ENCODE measurements at places on chromosomes 12 and 14.

- peak; percentile 81 for DNase-seq
Observed at GRCh38 chr14:55373784-55374705, 37.6 kb downstream of the ATG14 start.

GRCh38 chr14:35384455-35385041, 20.0 kb downstream of the NFKBIA start:
- DNase-seq, result no peak

DNA sequence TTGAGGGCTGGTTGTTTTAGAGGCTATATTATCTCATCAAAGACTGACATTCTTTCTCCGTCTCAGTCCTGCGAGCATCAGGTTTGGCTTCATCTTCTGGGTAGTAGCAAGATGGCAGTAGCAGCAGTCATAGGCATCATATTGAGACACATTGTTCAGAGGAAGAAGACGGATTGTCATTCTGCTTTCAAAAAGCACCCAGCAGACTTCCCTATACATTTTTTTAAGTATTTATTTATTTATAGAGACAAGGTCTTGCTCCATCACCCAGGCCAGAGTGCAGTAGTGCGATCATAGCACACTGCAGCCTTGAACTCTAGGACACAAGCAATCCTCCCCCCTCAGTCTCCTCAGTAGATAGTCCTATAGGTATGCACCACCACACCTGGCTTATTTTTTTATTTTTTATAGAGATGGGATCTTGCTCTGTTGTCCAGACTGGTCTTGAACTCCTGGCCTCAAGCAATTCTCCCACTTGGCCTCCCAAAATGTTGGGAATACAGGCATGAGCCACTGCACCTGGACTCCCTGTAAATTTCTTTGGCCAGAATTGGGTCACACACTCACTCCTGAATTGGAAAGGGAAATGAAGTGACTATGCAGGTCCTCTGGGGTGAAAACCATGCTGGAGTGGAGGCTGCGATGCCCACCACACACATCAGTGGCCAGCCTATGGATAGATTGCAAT, 125.4 kb downstream of the SLC38A6 start:
- no peak for DNase-seq

- DNase-seq, result no peak
Observed at GRCh38 chr14:21043974-21044618, 1.9 kb downstream of the RNASE7 start.

- DNase-seq, result no peak
Observed at GRCh38 chr12:102806110-102806509, 110.9 kb downstream of the PAH start.

- no peak for DNase-seq
Observed at GRCh38 chr12:95762123-95762785, 28.3 kb downstream of the NTN4 start.

DNA sequence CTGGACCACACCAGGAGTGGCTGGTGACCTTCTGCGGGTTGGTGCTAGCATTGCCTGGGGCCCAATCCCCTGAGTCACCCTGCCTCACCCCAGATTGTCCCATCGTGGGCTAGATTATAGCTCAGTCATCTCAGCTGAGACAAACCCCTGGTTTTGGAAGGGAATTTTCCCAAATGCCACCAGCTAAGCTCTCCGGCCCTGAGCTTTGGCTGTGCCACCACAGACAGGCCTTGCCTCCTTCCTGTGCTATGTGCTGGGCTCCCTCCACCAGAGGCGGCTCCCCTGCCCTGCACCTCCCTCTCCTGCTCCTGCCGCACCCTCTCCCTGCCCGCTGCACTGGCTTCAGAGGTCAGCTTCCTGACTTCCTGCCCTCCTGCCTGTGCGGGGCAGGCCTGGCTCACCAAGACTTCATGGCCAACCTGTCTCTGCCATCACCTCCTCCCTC, 196.3 kb downstream of the TSPAN9 start:
- DNase-seq, result no peak

DNA sequence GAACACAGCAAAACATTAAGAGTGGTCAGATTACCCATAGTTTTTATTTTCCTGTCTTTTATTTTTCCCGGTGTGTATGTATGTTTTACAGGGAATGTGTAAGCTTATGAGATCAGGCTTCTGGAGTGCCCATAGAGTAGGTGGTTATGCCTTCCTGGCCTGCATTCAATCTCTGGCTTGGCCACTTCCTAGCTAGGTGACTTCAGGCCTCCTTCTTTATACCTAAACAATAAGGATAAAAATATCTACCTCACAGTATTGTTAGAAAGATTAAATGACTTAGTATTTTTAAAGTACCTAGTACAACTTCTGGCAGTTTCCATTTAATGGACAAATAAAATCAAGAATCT, 42.4 kb downstream of the ITPR2 start:
- no peak for DNase-seq

- peak; percentile 76 for DNase-seq
Observed at GRCh38 chr14:73761618-73762355, 47.6 kb upstream of the PNMA1 start.

DNA sequence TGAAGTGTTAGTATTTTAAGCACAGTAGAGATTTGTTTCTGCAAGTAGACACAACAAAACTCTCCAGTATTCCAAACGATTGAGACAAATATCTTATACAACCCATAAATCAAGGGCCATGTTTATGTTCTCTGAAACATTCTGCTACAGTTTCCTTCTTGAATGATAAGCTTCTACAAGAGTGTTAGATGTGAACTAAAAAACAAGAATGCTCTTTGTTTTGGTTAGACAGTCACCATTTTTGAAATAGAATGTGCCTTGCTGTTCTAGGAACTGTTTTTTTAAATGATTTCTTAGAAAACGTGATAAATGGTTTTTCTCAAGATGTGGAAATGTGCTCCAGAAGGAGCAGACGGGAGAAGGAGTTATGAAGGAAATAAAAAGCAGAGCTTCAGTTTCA, 1656.3 kb upstream of the FLRT2 start:
- no peak for DNase-seq

GRCh38 chr14:95585953-95586620, 51.2 kb downstream of the GLRX5 start:
- no peak for DNase-seq

- no peak for DNase-seq
Observed at GRCh38 chr12:105856048-105856405, 282.7 kb downstream of the NUAK1 start.

All from activated CD4-positive, alpha-beta T cell treated with anti-CD3 and anti-CD28 coated beads, Interleukin-2, amount 10 ng/mL, durations not matched to agents 24 days and 14 days (primary cell).